ENCODE measurements at places on chromosomes 7 and 10.

DNA sequence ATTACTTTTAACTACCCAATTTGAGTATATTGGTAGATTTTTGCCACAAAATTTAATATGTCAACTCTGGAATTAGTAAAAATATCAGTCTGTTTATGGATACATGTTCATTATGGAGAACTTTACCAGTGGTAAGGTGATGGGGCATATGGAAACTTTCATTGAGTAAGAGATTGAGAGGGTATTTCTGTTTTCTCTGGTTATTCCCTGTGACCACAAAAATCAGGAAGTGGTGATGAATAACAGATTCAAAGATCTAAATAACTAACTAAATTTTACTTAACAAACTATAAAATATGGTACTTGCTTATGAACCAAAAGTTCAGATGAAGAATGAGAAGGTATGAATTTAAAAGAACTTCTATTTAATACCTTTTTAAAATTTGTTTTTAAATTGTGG lies 22.1 kb upstream of the STEAP4 start:
- no peak for DNase-seq

- no peak for DNase-seq
Measured at GRCh38 chr10:101848408-101848807, 4.8 kb upstream of the KCNIP2 start.

DNA sequence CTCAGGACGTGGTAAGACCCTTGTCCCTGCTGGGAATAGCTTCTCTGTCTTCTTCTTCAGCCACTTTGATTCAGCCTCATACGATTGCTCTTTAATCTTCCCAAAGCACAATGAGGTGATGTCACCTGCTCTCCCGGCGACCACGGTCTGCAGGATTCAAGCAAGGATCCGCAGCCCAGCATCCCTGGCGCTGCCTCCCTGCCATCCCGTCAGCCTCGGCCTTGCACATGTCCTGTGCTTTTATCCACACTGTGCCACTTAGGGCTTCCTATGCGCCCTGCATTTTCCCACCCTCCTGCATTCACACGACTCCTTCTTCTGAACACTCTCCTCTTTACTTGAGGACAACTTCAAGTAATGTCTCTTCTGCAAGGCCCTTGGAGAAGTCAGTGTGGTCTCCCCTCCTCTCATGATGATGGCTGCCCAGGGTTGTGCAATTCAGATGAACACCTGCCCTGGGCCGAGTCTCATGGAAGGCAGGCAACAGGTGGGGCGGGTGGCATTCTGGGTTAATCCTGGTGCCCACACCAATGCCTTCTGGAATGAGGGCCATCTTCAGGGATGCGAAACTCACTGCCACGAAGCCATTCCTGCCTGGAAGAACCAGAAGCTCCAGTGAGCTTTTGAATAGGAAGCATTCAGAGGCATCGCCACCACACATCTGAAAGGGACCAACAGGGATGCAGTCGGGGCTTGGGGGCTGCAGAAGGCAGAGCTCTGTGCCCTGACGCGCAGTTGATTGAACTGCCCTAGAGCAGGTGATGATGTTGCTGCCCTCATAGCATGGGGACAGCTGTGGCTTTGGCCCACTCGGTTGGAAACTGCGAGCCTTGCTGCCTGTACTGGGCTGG lies 287.5 kb downstream of the GLRX3 start:
- no peak for DNase-seq

- DNase-seq, result no peak
Measured at GRCh38 chr7:158596745-158597144, 9.1 kb upstream of the PTPRN2 start.

- no peak for DNase-seq
Measured at GRCh38 chr7:114931656-114932011, 9.7 kb downstream of the MDFIC start.

DNA sequence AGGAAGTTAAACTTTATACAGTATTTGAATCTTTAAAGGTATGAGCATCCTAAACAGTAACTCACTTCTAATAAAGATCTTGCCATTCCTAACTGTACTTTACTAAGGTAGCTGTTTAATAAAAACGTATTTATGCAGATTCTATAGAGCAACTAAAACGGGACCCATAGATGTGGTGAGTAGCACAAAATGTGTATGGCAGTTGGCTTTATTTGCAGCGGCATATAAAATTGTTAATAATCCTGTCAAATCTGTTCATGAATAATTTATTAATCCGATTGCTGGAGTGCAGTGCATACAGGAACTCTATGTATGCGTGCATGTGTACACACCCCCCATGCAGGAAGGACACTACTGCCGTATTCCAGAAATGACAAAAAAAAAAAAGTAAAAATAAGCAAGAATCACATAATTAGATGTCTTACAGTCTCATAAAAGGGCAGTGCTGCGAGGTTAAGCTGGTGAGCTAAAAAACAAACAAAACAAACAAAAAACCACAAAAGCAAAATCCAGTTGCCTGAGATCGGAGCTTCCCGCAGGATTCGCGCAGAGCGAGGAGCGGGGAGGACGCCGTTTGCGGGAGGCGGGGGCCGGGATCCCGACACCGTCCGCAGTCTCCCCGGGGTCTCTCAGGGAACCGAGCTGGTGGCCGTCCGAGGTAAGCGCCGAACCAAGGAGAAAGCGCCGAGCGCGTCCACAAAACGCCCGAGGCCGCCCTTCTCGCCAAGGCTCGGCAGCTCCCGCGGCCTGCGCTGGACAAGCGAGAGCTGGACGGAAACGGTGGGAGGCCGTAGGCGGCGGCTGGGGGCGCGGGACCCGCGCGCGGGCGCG lies 518 bp upstream of the COMMD3 start:
- DNase-seq, result no peak

DNA sequence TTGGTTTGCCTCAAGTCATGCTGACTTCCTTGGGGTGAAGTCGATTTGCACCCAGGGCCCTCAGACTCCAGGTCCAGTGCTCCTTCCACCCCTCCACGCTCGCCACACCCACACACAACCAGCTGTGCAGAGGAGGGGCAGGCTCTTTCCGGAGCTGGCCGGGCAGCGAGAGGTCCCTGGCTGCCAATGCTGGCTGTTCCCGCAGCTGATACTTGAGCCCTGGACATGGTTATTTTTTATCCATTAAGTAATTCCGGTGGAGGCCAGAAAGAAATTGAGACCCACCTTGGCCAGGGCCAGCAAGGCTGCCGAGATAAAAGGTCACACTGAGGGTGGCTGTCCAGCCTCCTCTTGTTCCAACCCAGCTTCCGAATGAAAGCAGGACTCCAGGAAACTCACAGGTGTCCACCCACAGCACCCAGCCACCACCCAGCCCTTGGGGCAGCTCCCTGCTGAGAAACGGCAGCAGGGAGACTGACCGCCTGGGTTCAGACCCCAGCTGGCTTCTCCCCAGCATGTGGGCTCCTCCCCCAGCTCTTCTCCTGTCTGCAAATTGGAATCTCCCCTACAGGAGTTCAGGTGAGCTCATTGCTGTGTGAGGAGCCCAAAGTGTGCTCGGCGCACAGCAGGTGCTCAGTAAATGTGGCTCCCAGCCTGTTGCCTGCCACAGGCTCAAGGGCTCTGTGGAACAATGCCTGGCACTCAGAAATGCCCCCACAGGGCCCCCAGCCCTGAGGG lies 77.8 kb downstream of the PDGFA start:
- no peak for DNase-seq

GRCh38 chr7:156668130-156668741 lies 27.7 kb downstream of the RNF32 start:
- DNase-seq, result no peak

- no peak for DNase-seq
Measured at GRCh38 chr10:96089116-96089515, 41.0 kb upstream of the ZNF518A start.

GRCh38 chr7:142598297-142598696 lies 151.0 kb upstream of the PRSS1 start:
- no peak for DNase-seq

- no peak for DNase-seq
Measured at GRCh38 chr7:140646931-140647647, 6.5 kb upstream of the DENND2A start.
